ENCODE measurements at places on chromosomes 4 and X.

- DNase-seq, result no peak
Observed at GRCh38 chrX:72271091-72271788, 5.8 kb downstream of the RPS4X start.

DNA sequence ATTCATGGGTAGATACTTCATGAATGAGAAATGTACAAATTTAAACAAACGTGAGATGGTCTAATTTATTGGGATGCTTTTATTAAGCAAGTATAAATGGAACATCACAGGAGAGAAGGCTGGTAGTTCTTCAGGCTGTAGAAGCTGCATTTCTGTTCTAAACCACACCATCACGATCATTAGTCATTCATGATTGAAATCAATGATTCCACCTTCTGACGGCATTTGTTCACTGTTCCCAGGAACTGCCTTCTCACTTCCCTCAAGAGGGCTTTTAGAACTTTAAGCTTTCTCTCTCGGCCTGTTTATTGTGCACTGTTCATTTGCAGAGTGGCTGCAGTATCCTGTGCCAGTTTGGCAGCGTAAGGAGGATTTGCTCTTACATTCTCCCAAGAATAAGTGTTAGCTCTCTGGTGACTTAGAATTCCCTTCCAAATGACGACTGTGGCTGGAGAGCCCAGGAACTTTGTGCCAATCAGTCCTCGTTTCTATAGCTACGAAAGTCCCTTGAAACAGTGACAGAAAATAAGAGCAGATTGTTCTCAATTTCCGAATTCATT lies 54.7 kb downstream of the MFAP3L start:
- no peak for DNase-seq

- no peak for DNase-seq
Observed at GRCh38 chr4:176470671-176471070, 150.9 kb downstream of the SPCS3 start.

GRCh38 chr4:158211222-158211621 lies 936 bp downstream of the TMEM144 start:
- no peak for DNase-seq

DNA sequence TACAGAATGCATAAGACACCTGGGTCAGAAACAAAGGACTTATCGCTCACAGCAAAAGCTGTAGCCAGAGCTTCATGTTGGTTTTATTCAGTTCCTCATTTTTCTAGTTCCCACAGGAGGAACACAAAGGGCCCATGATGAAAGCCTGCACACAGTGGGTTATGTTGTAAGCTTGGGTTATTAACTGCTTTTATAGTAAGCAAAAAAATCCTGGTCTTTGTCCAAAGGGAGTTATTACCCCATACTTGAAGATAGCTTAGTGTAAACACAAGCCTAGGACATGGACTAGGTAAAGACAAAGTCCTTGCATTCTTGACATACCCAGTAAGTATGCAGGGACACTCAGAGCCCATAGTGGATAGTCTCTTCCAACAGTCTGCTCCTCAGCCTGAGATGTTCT lies 11.7 kb downstream of the BBS12 start:
- DNase-seq, result no peak

- DNase-seq, result no peak
Observed at GRCh38 chr4:54475546-54475945, 182.2 kb upstream of the KIT start.

- DNase-seq, result peak; percentile 57
Observed at GRCh38 chrX:103253608-103254007, 1.3 kb downstream of the TCEAL8 start.

- DNase-seq, result peak; percentile 44
Observed at GRCh38 chr4:2411786-2412510, 6.5 kb downstream of the ZFYVE28 start.

- no peak for DNase-seq
Observed at GRCh38 chr4:11081006-11081405, 347.7 kb downstream of the HS3ST1 start.

DNA sequence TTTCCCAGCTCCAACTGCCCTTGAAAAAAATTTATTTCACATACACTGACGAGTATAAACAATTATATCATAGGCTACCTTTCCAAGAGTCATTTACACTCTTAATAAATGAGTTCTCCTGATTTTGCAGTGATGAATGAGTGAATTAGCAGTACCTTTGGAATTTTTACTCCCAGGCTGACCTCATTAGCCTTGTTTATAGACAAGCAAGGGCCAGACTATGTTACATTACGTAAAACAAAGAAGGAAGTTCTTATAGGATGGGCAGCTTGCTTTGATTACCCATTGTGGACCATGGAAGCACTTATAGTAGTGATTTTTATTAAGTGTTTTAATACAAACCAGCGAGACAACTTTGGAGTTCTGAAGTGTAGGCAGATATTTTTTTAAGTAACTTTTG lies 112.9 kb upstream of the C1QTNF7 start:
- DNase-seq, result no peak

DNA sequence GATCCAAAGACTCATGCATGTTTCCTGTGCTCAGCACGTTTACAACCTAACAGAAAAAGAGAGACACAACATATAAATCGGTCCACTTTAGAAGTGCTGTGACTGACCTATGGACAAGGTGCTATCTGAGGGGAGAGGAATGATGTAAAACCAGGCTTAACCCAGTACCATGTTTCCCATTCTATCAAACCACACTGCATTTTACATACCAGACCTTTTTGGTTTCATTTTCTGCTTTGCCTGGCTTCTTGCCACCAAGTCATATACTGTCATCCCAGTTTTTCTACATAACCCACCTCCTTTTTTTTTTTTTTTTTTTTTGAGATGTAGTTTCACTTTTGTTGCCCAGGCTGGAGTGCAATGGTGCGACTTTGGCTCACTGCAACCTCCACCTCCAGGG lies 82.2 kb downstream of the KLF8 start:
- DNase-seq, result no peak

- peak; percentile 81 for DNase-seq
Observed at GRCh38 chr4:81030981-81031791, 678 bp downstream of the BMP3 start.

DNA sequence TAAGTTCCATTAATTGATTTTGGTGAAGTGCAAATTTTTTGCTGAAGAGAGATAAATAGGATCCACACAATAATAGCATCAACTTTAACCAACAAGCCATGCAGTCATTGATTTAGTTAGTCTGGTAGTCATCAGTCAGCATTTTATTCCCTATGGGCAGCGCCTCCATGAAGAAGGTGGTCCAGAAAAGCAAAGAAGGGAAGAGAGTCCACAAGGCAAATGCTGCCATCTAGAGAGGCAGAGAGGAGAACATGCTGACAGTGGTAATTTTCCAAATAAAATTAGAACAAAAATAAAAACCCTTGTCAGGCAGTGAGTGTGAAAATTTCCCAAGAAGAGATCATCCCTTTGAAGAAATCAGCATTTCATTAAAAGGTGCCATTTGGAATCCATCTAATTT lies 366.7 kb upstream of the FAM241A start:
- no peak for DNase-seq

- DNase-seq, result no peak
Observed at GRCh38 chr4:95507561-95507960, 41.2 kb downstream of the UNC5C start.

- no peak for DNase-seq
Observed at GRCh38 chrX:130952266-130953043, 49.4 kb upstream of the ENOX2 start.

- no peak for DNase-seq
Observed at GRCh38 chr4:21077967-21078366, 377.7 kb downstream of the PACRGL start.

- DNase-seq, result no peak
Observed at GRCh38 chr4:126265888-126266287, 951.1 kb downstream of the FAT4 start.

DNA sequence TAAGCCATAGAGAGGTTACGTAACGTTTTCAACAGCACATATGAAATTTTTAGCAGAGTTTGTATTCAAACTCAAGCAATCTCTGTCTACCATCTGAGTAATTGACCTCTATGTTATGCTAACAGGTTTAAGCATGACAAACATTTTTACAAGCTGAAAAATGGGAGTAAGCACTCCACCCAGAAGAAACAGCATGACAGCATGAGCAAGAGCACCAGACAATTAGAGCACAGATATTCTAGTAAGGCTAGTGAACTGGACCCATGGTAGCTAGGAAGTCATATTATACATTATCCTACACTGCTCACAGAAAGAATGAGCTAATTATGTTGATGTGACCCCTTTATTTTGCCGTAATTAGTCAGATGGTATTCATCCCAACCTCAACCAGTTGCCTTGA lies 200.5 kb downstream of the PABPC4L start:
- DNase-seq, result no peak

- DNase-seq, result no peak
Observed at GRCh38 chr4:73967866-73968265, 14.0 kb downstream of the PF4 start.

DNA sequence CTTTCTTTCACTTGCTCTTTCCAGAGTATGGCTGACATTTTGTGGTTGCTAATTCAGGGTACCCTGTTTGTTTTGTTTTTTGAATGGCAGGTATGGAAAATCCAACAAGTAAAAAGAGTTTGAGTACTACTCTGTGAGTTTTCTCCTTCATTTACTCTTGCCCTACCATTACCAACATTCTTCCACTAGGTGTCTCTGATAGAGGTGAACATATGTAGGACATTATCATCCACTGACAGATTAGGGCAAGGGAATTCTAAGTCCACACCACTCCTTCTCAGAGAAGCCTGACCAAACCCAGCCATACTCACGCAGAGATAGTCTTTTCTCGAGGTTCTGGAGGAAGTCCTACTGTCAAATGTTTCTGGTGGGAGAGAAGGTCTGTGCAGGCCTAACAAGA lies 36.7 kb upstream of the HDAC8 start:
- DNase-seq, result no peak

DNA sequence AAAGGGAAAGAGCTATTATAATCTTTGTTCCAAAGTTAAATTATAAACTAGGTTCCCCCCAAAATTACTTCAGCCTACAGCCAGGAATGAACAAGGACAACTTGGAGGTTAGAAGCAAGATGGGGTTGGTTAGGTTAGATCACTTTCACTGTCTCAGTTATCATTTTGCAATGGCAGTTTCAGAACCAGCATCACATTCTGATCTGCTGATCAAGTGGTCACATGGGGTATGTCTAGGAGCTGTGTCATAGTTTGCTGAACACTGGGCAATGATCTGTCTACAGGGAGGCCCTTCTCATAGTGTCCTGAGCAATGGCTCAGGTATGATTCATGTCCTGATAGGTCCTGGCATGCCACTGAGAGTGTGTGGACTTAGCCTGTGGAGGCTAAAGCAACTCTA lies 41.6 kb upstream of the XIAP start:
- no peak for DNase-seq

GRCh38 chr4:39664828-39665731 lies 26.4 kb upstream of the SMIM14 start:
- DNase-seq, result no peak

DNA sequence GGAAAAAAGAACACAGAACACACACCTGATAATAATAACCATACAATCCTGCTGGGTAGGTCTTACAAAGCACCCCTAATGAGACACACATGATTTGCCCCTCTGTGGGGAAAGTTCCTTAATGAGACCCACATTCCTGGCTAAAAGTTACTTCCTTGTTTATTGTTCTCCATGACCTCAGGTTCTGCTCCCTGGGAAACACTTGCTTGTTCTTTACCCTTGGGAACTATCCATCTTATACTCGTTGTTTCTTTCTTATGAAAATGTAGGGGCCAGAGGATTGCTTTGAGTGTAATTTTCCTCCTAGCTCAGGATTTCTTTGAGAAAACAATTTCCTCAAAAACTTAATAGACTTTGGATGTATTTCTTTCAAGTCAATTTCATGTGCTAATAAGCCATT lies 52.1 kb upstream of the PCDH10 start:
- DNase-seq, result peak; percentile 46

GRCh38 chr4:141153751-141154510 lies 20.7 kb upstream of the RNF150 start:
- DNase-seq, result no peak

GRCh38 chr4:101135371-101136010 lies 211.8 kb downstream of the PPP3CA start:
- DNase-seq, result no peak

- no peak for DNase-seq
Observed at GRCh38 chr4:36719425-36719824, 438.0 kb downstream of the DTHD1 start.

- DNase-seq, result no peak
Observed at GRCh38 chr4:74258963-74259362, 49.3 kb upstream of the EPGN start.

GRCh38 chrX:22314692-22315091 lies 42.0 kb downstream of the CBLL2 start:
- DNase-seq, result peak; percentile 64

DNA sequence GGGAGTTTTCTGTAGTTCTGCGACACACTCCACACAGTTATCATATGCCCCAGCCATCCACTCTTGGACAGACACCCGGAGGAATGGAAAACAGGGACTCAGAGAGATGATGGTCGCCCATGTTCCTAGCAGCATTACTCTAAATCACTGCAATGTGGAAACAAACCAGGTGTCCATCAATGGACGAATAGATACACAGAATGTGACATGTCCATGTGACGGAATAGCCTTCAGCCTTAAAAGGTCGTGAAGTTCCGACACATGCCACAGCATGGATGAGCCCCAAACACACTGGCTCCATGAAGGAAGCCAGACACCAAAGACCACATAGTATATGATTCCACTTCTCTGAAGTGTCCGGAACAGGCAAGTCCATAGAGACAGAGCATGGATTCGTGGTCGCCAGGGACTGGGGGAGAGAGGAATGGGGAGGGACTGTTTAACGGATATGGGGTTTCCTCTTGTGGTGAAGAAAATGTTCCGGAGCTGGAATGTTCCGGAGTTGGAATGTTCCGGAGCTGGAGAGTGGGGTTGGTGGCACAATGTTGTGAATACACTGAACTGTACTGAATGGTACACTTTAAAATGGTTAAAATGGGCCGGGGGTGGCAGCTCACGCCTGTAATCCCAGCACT lies 28.7 kb upstream of the AFAP1 start:
- DNase-seq, result no peak

GRCh38 chr4:32840461-32841189 lies 2120.5 kb downstream of the PCDH7 start:
- DNase-seq, result no peak

- DNase-seq, result no peak
Observed at GRCh38 chr4:143294310-143294709, 42.4 kb upstream of the GAB1 start.

GRCh38 chrX:135340831-135341230 lies 31.6 kb downstream of the ETDC start:
- no peak for DNase-seq

DNA sequence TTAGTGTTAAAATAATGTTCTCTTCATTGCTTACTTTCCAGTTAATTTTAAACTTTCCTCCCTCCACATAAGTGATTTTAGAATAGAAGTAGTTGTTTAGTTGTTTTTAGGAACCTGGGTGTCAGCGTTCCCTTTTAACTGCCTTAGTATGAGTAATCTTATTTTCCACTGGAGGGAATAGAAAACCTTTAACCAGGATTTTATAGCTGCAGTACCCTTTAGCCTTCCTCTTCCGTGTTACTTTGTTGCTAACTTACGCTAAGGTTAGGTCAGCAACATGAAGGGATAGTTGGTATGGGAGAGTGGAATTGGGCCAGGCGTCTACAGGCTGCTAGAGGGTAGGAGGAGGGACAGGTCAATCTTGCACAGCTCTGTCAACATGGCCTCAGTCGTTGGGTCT lies 31.5 kb downstream of the SMS start:
- DNase-seq, result no peak

- DNase-seq, result peak; percentile 88
Observed at GRCh38 chr4:1579001-1579900, 104.9 kb downstream of the FAM53A start.
